Aorta (tissue), 5 donors: ENCODE measurements at places on chromosomes 7 and 10. TPM values are rescaled to one million over a fixed set of nuclear protein-coding genes. Genes with fewer than 3 reads are reported as not detected.

Gene SH3PXD2A
- polyA plus RNA-seq = 29.1 TPM

Gene PTPRN2
- polyA plus RNA-seq = 1.4 TPM

Gene CLEC2L
- not detected for polyA plus RNA-seq

Gene FZD1
- 8.8 TPM for polyA plus RNA-seq

DNA sequence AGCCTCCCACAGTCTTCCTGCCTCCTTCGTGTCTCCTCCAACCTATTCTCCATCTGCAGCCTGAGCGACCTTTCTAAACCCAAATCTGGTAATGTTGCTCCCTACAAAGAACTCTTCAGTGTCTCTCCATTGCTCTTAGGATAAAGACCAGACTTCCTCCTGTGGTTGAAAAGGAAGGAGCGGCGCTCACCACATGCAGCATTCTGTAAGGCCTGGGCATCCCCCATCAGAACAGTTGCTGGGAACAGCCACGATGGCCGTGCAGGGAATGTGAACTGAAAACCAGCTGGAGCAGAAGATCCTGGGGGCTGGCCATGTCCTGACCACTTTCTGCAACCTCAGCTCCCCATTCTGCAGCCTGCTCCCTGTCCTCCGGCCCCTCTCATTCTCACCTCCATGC is 237.8 kb upstream of the ZMIZ1 start:
- DNase-seq = no peak

DNA sequence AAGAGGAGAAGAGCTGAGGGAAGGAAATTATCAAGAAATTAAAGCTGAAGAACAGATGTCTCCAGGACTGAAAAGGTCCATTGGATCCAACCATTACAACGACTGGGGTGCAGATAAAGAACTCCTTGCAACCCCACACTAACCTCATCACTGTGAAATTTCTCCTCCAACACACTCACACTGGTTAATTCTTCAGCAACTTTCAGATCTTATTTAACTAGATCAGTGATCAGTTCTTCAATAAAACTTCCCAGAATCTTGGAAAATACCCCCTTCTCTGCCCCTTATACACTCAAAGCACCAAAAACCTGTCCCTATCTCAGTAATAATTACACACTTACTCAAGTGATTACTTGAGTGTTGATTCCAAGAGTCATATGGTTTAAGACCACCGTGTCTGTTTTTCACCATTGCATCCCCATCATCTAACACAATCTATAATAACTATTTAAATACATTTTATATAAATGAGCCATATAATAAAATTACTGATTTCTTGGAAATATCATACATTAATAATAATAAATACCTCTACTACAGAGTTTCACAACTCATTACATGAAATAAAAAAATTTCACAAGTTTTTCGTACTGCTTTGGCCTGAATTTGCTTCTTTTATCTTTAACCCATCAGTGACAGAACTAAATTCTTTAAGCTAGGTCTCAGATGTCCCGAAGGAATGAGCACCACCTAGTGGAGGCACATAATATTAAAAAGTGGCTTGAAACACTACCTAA is 123.7 kb downstream of the MPP7 start:
- no peak for DNase-seq

DNA sequence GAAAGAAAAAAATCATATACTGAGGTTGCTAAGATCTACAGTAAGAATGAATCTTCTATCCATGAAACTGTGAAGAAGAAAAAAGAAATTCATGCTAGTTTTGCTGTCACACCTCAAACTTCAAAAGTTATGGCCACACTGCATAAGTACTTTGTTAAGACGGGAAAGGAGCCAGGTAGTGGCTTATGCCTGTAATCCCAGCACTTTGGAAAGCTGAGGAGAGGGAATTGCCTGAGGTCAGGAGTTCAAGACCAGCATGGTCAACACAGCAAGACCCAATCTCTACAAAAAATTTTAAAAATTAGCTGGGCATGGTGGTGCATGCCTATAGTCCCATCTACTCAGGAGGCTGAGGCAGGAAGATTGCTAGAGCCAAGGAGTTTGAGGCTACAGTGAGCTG is 22.1 kb downstream of the CCDC186 start:
- no peak for DNase-seq

- DNase-seq = no peak
These were observed 135.4 kb upstream of the KMT2E start for GRCh38 chr7:104878577-104878976.

DNA sequence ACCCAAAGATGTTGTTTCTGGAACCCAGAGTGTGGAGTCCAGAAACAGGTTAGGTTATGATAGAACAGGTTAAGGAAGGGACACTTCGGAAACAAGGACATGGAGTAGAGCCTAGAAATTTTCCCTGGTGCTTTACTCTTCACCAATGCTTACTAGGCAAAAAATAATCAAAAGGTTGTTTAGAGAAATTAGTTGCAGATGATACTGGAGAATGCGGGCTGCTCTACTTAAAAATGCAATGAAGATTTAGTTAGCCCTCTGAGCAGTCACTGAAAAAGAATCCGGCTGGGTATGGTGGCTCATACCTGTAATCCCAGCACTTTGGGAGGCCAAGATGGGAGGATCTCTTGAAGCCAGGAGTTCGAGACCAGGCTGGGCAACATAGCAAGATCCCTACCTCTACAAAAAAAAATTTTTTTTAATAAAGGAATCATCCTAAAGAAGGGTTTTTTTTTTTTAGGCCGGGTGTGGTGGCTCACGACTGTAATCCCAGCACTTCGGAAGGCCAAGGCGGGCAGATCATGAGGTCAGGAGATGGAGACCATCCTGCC is 3.3 kb upstream of the UBE2H start:
- no peak for DNase-seq

GRCh38 chr10:52442576-52442975 is 128.5 kb downstream of the DKK1 start:
- no peak for DNase-seq

- no peak for DNase-seq
These were observed 32.5 kb upstream of the TBX20 start for GRCh38 chr7:35286422-35286821.

GRCh38 chr7:82534684-82535083 is 91.1 kb upstream of the CACNA2D1 start:
- DNase-seq = no peak

GRCh38 chr10:88091490-88092061 is 228.2 kb downstream of the PTEN start:
- DNase-seq = no peak

DNA sequence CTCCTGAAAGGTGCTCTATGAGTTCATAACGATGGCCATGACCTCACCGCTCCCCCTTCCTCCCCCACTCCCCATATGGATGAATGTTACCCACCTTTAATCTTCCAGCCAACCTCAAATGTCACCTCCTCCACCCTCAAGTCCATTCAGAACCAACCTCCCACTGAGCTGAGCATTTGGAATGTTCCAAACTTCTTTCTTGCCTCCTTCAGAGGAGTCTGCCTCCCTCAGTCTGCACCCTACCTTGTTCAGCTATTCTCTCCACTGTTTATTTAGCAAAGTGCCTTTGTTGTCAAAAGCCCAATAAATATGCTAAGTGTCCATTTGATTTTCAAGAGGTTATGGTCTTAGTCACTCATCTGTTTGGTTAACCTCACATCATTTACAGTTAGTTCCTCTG is 22.9 kb upstream of the MTPAP start:
- no peak for DNase-seq

DNA sequence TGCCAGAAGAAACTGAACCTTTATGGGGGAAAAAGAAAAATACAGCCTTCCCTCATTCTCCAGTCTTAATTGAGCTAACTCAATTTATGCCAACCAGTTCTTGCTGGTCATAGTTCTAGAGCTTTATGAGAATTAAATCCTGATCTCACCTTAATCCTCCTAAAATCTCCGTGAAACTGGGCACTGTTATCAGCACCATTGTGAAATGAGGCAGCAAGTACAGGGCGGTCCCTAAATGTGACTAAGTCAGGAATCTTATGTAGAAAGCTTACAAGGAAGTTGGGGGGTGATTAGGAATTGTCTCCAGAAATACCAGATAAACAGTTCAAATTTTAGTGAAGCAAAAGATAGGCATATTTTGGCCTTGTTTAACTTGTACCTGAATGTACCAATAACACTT is 10.7 kb upstream of the INSYN2A start:
- no peak for DNase-seq

GRCh38 chr10:33164060-33164709 is 170.3 kb downstream of the NRP1 start:
- DNase-seq = no peak

- no peak for DNase-seq
These were observed 113.6 kb downstream of the PRLHR start for GRCh38 chr10:118481871-118482270.

DNA sequence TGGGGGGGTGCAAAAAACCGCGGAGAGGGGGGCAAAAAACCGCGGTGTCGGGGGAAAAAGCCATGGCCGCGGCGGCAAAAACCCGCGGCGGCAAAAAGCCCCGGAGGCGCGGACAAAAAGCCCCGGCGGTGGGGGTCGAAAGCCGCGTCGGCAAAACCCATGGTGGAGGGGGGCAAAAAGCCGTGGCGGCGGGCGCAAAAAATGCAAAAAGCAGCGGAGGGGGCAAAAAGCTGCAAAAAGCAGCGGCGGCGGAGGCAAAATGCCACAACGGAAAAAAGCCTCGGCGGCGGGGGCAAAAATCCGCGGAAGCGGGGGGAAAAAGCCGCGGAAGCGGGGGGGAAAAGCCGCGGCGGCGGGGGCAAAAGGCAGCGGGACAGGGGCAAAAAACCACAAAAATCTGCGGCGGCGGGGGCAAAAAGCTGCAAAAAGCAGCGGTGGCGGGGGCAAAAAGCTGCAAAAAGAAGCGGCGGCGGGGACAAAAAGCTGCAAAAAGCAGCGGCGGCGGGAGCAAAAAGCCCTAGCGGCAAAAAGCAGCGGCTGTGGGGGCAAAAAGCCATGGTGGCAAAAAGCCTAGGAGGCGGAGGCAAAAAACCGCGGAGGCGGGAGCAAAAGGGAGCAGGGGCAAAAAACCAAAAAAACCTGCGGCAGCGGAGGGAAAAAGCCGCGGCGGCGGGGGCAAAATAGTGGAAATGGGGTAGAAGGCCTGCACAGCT is 418.9 kb downstream of the ZNF716 start:
- DNase-seq = peak; percentile 33

DNA sequence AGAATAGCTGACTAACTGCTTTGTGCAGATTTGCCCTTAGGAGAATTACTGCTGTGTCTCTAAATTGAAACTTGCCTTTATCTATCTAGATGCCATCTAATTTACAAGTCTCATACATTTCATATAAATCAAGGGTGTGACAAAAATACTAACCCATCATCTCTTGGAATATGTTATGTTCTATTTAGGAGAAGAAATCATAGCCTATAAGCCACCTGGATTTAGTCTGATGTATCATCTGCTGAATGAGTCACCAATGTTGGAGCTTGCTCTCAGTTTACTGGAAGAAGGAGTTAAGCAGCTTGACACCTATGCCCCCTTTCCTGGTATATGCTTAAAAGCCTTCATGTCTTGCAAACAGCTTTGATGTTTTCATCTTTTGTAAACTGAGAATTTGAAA is 43.5 kb downstream of the NUP205 start:
- DNase-seq = no peak

DNA sequence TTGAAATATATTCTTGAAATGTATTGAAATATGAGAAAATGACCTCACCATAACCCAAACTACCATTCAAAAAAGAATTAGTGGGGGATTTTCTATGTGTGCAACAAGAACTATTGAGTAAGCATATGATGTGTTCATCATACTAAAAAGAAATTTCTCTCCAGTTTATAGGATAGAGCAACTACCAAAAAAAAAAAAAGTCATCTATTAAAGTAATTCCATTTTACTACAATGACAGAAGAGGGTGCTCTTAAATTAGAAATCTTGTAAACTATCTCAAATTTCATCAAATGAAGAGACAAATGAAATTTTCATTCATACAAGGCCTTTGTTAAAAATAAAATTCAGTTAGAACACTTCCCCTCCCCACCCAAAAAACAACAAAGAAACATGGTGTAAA is 195.4 kb upstream of the PLXDC2 start:
- DNase-seq = no peak

DNA sequence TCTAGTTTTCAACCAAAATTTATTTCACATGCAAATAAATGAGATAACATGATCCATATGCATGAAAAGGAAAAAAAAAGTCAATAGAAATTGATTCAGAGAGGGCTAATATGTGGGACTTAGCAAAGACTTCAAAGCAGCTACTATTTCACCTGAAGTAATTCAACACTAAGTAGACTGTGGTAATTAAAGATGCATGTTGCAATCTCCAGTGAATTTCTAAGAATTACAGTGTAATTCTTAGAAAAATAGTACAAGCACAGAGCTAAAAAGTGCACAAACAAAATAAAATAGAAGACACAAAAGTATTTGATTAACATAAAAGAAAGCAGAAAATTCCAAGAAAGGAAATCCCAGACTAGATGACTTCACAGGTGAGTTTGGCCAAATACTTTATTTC is 25.7 kb downstream of the GPR22 start:
- no peak for DNase-seq

DNA sequence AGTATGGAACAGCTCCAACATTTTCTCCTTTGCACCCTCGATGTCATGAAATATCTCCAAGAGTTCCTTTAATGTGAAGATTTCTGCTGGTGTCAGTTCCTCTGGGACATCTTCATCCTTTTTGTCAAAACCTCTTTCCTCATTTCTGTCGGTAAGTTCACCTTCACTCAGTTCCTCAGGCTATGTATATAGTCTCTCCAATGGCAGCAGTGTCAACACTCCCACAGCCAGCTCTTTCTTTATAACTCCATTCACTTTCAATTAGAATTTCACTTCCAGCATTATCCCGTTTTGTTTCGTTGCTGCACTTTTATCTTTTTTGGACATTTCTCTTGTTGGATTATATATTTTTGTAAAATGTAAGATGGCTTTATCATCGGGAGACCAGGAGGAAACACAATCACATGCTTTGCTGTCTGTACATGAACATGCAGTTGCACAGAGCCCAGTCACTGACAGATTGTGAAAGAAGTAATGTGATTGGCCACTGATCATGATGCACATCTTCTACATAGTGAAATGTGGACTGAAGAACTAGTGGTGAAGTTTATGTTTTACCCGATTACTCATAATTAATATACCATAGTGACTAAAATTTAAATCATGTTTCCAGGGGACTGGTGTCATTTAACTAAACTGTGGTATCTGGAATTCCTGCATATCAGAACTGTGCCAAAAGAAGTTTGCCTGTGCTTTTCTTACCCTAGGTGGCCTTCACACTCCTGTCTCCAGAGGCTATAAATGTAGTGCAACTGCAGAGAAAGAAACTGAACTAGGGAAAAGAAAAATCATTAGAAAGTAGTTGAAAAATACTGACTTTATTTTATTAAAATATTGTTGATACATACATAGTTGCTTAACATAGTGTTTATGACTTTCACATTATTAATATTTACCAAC is 289.6 kb downstream of the PPP1R3A start:
- DNase-seq = no peak

- DNase-seq = no peak
These were observed 202.1 kb upstream of the NPVF start for GRCh38 chr7:25430200-25430931.

- DNase-seq = no peak
These were observed 6.4 kb downstream of the TRDMT1 start for GRCh38 chr10:17195083-17195482.

DNA sequence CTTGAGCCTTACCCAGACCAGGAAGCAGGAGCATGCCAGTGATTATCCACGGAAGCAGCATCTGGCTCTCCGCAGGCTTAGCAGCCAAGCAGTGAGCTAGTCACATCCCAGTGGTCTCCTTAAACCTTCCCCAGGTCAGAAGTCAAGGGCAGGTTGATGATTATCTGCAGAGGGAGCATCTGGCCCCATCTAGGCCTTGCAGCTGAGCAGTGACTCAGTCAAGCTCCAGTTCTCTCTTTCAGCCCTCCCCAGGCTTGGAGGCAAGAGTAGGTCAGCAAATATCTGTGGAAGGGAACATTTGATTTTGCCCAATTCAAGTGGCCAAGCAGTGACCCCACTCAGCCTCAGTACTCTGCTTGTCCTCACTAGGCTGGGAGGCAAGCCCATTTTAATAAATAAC is 61.6 kb downstream of the ANKRD7 start:
- no peak for DNase-seq
